Hepatocyte (in vitro differentiated cells): ENCODE measurements at places on chromosomes 7 and 10.

DNA sequence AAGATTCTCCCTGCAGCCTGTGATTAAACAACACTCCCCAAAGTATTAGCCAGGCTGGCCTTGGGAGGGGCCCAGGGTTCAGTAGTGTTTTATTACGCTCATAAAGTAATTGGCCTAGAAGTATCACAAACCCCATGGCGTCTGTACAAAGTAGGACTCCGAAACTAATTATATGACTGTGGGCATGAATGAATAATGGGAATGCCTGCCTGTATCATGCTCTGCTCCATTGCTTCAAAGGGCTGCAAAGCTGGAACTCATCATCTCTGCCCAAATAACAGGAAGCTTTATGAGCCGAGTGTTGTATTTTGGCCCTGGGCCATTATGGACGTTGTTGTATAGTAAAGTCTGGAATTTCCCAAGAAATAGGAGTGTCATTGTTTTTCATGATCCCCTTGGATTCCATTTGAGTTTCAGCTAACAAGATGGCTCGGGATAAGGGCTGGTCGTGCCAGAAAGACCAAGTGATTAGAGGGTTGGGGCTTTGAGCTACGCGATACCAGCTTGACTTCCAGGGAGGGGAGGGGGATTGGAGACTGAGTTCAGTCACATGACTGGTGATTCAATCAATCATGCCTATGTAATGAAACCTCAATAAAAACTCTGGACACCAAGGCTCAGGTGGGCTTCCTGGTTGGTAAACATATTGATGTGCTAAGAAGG, 65.3 kb upstream of the NPTX2 start:
- peak; percentile 57 for DNase-seq

DNA sequence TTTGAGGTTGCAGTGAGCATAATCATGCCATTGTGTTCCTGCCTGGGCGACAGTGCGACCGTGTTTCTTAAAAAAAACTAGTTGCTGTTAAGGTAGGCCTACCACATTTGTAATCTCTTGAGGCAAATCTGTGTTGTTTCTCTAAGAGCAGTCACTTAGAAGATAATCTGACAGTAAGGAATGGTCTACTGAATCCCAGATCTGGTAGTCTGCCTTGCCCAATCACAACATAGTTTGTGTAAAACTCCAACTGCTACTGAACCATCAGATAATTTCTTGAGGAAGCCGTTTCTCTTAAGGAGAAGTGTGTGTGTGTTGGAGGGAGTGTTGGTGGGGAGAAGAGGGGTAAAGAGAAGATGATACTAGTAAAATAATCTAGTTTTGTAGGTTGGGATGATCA, 5.0 kb downstream of the NRF1 start:
- DNase-seq: no peak

GRCh38 chr7:75885036-75885435, 6.2 kb downstream of the RHBDD2 start:
- DNase-seq: no peak

- no peak for DNase-seq
Observed at GRCh38 chr10:63642808-63643207, 121.6 kb downstream of the REEP3 start.

- DNase-seq: peak; percentile 56
Observed at GRCh38 chr10:114458955-114459354, 54.7 kb upstream of the AFAP1L2 start.

GRCh38 chr7:35474100-35474499, 220.2 kb upstream of the TBX20 start:
- DNase-seq: no peak

DNA sequence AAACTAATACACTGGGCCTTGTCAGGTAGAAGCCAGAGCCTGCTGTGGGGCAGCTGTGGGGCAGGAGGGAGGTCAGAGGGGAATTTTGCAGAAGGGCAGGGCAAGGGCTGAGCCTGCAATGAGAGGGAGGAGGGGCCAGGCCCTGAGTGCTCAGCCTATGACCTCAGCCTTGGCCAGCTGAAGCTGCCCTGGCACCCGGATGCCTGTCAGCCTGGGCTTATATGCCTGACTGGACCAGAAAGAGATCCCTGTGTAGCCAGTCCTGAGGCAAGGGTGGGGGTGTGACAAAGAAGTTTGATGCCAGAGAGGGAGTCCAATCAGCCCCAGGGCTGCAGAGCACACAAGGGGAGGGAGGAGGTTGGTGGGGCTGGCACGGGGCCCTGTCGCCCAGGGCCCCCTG, 22.3 kb upstream of the PRRT4 start:
- no peak for DNase-seq

DNA sequence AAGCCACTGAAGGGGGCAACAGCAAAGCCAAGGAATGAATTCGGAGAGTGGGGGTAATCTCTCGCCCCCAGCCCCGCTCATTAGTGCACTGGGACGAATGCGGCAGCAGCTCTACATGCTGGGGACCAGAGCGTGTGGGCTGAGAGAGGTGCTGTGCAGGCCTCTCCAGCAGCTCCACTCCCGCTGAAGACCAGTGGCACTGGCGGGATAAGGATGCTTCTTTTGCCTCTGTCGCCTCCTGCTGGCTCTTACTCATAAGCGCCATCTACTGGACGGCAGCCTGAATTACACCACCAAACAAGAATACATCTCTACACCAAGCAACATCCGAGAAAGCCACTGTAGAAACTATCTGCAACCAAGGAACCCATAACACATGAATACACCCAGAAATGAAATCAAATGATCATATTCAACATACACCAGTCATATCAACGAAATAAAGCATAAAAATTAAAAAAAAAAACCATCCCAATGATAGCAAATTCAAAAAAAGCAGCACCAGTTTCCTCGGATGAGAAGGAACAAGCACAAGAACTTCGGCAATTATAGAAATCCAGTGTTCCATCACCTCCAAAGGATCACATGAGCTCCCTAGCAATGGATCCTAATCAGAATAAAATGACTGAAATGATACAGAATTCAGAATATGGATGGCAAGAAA, 79.0 kb upstream of the TMEM168 start:
- DNase-seq: peak; percentile 14

- DNase-seq: no peak
Observed at GRCh38 chr7:108716783-108717182, 147.1 kb downstream of the DNAJB9 start.

DNA sequence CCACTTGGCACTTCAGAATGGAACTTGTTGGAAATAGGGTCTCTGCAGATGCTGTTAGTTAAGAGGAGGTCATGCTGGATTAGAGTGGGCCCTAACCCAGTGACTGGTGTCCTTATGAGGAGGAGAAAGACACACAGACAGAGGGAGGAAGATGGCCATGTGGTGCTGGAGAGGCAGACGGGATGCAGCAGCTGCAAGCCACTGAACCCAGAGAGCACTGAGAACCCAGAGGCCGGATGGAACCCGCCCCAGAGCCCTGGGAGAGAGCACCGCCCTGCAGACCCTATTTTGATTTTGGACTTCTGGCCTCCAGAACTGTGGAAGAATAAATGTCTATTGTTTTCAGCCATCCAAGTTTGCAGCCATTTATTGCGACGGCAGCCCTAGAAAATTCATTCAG, 58.0 kb upstream of the EBF3 start:
- DNase-seq: no peak

- no peak for DNase-seq
Observed at GRCh38 chr10:79275431-79275851, 71.8 kb upstream of the PPIF start.

DNA sequence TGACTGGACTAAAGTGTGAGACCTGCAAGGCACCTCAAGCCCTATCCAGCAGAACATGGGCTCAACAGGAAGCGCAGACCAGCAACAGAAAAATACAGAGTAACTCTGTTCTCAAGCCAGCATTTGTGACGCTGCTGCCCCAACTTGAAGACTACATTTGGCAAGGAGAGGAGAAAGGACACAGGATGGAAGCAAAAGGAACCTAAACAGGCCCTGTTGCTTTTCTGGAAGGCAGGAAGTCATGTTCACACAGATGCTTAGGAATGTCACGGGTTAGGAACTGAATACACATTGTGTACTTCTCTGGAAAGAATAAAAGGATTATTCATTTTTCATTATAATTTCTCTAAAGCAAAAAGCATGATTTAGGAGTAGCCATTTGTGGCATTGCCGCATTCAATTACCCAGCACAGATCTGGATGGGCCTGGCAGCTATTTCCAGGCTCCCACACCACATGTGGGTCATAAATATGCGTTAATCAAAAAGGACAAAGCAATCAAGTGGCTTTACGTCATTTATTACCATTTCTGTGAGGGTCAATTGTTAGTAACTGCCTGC, 19.8 kb upstream of the TOMM7 start:
- DNase-seq: no peak

DNA sequence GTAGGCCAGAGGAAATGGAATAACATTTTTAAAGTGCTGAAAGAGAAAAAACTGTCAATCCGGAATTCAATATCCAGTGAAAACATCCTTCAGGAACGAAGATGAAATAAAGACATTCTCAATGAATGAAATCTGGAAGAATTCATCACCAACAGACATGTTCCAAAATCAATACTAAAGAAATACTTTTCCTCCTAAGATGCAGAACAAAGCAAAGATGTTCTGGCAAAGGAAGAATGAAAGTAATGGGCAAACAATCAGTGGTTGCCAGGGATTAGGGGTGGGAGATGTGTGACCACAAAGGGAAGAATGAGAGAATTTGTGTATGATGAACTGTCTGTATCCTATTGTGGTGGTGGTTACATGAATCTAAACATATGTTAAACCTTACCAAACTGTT, 52.8 kb upstream of the EEPD1 start:
- no peak for DNase-seq

DNA sequence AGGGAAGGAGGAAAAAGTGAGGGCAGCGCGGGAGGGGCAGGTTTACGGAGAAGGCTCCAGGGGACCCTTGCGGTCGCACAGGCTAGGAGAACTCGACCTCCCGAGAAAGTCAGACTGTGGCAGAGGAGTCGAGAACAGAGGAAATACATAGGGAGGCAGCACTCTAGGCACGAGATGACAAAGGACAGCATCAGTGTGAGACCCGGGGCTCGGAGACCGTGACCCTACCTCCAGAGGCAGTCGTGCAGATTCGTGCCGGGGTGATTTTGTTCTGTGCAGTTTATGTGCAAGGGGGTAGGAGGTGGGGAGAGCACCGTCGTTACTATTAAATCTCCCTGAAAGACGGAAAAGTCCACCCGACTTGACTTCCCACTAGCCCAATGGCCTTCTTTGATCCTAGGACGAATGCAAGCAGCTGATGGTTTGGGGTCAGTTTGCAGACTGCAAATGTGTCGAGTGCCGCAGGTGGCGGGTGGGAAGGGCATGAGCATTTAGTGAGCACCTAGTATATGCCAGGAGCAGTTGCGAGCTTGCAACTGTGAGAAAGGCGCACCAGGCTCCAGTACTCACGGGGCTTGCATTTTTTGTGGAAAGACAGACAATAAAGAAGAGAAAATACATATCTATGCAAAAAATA, 674 bp upstream of the OSBPL3 start:
- DNase-seq: peak; percentile 58

DNA sequence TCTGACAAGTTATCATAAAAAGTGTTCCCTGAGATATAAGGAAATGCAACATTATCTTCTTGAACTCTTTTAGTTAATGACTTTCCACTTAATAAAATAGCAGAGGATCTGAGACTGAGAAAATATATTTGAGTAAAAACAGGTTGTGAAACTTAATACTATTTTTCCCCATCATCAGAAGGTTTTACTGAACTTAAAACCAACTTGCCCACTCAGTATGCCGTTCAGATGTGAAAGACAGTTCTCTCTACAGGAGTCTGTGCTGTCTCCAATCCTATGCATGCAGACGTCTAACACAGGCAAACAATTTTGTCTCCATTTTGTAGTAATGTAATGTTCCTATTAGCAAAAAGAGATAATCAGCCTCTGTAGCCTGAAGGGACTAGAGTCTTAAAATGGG, 38.2 kb upstream of the CYP2C18 start:
- no peak for DNase-seq

- DNase-seq: no peak
Observed at GRCh38 chr7:31017721-31018120, 34.4 kb upstream of the ADCYAP1R1 start.

DNA sequence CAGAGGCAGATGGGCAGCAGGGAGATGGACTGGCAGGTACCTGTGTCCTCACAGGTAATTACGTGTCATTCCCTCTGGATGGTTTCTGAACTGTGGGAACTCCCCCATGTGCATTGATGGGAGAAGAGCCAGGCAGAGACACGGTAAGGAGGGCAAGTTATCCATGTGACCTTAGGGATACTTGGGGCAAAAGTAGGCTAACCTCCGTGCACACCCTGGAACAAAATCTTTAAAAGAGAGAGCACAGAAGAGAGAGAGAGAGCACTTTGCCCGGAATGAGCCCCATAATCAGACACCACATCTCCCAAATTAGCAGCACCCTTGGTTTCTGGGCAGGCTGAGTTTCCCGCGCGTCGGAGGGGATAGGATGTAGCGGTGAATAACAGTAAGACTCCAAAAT, 423.2 kb downstream of the PAXIP1 start:
- no peak for DNase-seq

DNA sequence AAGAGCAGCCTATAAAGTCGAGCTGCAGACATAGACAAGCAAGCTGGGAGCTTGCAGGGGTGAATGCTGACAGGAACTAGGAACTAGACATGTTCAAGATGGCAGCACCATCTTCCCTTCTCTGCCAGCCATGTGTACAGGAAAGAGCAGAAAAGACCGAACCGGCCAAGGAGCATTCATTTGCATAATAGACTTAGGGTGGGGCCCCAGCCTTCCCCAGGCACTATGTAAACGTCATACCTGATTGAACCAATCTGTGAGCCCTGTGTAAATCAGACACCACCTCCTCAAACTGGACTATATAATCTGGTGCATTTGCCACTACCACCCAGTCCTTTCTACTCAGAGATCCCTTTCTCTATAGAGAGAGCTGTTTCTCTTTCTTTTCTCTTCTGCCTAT, 106.9 kb upstream of the FAM3C start:
- no peak for DNase-seq

GRCh38 chr7:87627634-87627994, 584 bp upstream of the RUNDC3B start:
- no peak for DNase-seq

DNA sequence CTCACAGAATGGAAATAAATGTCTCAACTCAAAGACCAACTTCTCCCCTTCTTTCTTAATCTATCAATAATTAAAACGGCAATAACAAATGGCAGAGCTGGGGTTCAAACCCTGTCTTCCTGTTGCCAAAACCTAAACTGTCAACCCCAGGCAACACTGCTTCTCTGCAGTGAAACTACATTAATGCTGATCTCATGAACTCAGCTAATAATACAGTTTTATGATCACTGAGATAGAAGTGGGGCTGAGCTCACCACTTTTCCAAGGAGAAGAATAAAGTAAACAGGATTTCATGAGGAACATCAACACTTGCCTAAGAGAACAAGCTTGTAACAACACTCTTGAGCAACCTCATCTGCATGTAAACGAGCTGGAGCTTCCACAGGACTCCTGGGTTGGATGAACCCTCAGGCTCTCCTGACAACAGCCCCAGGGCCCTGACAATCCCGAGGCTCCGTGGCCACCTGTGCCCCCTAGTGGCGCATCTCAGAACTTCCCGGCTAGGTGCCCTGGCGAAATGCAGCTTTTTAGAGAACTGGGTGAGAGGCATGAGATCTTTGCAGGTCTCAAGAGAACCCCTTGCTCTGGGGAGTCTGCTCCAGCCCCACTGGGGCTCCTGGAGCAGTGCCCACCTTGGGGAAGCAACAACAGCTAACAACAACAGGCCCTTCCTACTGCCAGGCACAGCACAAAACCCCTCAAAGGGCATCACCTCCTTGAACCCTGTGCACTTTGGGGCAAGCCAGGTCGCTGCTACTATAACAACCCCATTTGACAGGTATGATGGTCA, 169.3 kb downstream of the SH3PXD2A start:
- DNase-seq: peak; percentile 88

GRCh38 chr10:63427013-63427412, 38.8 kb downstream of the JMJD1C start:
- no peak for DNase-seq
